Cardiac septum (tissue), 1 donor: ENCODE measurements at places on chromosomes 4 and X. TPM values are rescaled to one million over a fixed set of nuclear protein-coding genes. Genes with fewer than 3 reads are reported as not detected.

- DNase-seq, result no peak
Observed at GRCh38 chrX:44400161-44400560, 56.7 kb upstream of the EFHC2 start.

DNA sequence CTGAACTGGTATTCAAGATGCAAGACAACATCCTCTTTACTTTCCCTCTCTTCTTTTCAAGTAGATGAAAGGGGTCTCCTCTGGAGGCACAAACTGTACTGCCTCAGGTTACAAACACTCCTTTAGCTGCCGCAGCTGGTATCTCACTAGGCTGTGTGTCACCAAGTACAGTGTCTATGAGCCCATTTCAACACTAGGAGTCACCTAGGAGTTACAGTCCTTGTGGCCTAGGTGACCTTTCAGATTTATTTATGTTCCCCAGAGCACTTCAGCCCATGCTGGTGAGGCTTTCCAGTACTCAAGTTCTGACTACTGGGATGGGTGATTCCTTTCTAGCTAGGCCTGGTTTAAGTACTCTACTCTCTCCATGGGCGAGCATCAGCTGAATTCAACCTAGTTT lies 32.4 kb upstream of the TMLHE start:
- DNase-seq, result no peak

CCDC120 gene
- total RNA-seq, result 1.7 TPM

UCP1 gene
- total RNA-seq, result not detected

DNA sequence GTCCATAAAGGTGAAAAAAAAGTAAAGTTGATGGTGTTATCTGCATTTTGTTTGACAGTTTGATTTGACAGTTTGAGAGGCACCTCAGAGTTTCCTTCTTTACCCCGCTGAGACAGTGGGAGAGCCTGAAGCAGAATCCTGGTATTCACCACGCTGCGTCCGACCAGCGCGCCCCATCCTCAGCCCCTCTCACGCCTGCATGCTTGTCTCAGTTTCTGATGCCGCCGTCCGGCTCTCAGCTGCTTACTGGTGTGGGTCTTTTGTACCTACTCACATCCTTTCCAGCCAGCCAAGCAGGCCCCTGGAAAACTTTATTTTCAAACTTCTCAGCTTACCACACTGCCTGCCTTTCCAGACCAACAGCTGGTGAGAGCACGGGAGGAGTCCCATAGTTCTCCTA lies 175.2 kb downstream of the DCLK2 start:
- no peak for DNase-seq

SSX2B gene
- not detected for total RNA-seq

HPGDS gene
- total RNA-seq, result 1.1 TPM

MGAT4D gene
- total RNA-seq, result not detected

SLITRK2 gene
- 0.35 TPM for total RNA-seq

GRCh38 chrX:3295731-3296130 lies 50.7 kb downstream of the MXRA5 start:
- DNase-seq, result no peak

DNA sequence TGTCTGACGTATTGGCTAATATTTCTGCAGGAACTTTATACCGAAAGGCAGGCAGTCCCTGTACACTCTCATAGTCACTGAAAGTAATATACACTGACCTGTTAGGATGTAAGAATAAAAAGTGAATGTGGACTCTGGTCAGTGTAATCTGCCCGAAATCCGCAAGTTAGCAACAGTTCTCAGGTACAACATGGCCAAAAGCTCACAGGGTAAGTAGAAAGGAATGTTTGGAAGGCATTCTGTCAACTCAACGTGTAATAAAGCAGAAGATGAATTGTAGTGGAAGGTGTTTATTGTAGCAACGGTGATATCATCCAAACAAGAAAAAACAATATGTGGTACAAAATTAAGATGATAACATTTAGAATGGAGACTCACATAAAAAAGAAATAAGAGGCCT lies 26.0 kb upstream of the NUP54 start:
- DNase-seq, result no peak

GRCh38 chrX:55057675-55058249 lies 17.1 kb upstream of the PAGE2B start:
- DNase-seq, result no peak

- DNase-seq, result no peak
Observed at GRCh38 chr4:118351851-118352827, 664 bp downstream of the PRSS12 start.

DNA sequence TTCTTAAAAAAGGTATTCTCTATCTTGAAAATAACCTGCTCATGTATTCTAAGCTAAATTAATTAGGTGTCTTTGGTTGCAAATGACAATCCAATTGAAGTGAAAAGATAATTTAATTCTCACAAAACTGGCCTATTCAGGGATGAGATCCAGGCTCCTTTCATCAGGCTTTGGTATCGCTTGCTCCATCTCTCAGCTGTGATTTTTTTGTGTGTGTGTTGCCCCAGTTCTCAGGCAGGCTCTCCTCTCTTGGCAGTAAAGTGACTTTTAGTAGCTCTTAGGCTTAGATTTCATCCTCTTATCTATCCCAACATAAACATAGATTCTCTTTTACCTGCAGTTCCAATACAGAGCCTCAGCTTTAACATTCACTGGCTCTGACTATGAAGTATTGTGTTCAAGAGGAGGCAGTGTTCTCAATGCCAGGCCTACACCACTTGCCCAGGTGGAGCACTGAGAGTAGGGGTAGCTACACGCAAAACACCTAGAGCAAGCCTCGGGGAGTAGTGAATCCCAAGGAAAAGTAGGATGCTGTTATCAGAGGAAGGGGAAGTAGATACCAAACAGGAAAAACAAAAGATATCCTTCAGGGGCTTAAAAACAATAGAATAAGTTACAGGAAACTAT lies 392.4 kb upstream of the ATOH1 start:
- no peak for DNase-seq

- DNase-seq, result no peak
Observed at GRCh38 chrX:54430519-54430918, 9.7 kb upstream of the TSR2 start.

SHISA3 gene
- 0.46 TPM for total RNA-seq

- no peak for DNase-seq
Observed at GRCh38 chrX:19121898-19122640, at the start of gene ADGRG2. TSS of gene ADGRG2 (minus strand) at chrX:19122468. CDS start at chrX:19068834, 53,634 bp downstream.

WDR45 gene
- 68.1 TPM for total RNA-seq

GRCh38 chr4:73477176-73477575 lies 4.4 kb upstream of the AFM start:
- DNase-seq, result no peak

DCLK2 gene
- total RNA-seq, result 32.6 TPM

USP26 gene
- not detected for total RNA-seq
